Right renal pelvis (tissue), 4 donors: ENCODE measurements at places on chromosomes 11 and 22. TPM values are rescaled to one million over a fixed set of nuclear protein-coding genes. Genes with fewer than 3 reads are reported as not detected.

The IL17REL gene
- polyA plus RNA-seq, result not detected

The CHRM1 gene
- 0.10 TPM for polyA plus RNA-seq

GRCh38 chr11:119727523-119728151 is 1.4 kb downstream of the NECTIN1 start:
- DNase-seq, result no peak

DNA sequence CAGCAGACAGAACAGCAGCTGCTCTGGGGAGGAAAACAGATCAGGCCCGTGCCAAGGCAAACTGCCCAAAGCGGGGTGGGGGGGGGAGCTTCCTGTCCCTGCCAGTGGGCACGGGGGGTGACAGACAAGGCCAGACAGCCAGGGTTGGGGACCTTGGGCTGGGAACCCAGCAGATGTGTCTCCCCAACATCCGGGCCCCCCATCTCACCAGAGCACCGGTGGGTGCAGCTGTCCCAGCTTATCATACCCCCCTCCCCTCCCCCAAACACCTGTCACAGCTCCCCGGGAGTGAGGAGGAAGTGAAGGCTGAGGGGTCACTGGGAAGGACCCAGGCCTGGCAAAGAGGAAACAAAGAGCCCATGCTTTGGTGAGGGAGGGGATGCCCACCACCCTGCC is 1.3 kb downstream of the PPP1R14B start:
- no peak for DNase-seq
